Activated naive CD4-positive, alpha-beta T cell (primary cell): ENCODE measurements at places on chromosomes 3 and 15.

GRCh38 chr15:94107652-94108051, 123.7 kb upstream of the MCTP2 start:
- no peak for DNase-seq

- DNase-seq: no peak
Measured at GRCh38 chr15:36921484-36922091, 178.8 kb downstream of the MEIS2 start.

GRCh38 chr3:112685420-112685819, 44.5 kb upstream of the CCDC80 start:
- no peak for DNase-seq

DNA sequence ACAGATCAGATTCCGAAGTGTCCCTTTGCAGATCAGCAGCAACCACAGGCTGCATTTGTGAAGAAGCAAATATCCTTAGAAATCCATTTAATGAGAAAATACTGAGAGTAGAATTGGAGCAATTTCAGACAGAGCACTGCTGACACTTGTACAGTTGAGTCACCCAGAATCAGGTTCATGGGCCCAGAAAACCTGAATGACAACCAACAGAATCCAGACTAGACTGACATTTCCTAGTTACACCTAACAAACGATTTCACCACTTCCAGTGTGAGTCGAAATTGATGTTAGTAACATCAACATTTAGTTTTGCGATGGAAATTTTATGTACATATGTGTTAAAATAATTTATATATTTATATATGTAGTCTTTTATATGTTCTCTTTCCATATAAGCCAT, 16.8 kb downstream of the GABRR3 start:
- DNase-seq: no peak

GRCh38 chr15:31032961-31033371, 41.5 kb upstream of the MTMR10 start:
- no peak for DNase-seq

GRCh38 chr3:169041677-169042171, 621.8 kb downstream of the MECOM start:
- no peak for DNase-seq

DNA sequence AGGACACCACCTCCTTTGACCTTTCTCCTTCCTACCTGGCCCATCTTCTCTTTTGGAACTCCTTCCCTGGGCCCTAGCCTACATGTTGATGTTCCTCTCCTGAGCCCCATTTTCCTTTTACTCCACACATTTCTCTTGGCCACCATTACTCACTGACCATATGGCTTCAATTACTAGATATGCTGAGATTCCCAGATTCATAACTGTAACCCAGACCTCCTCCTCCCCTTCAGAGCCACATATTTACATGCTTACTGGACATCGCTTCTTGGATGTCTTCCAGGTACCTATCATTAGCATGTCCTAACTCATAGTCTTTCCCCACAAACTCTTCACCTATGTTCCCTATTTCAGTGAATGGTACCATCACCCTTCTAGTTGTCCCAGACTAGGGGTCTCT, 24.4 kb upstream of the TRIM59 start:
- no peak for DNase-seq

- DNase-seq: no peak
Measured at GRCh38 chr3:133058831-133059230, 20.6 kb downstream of the TMEM108 start.
